ENCODE measurements at places on chromosomes 2 and 18.

DNA sequence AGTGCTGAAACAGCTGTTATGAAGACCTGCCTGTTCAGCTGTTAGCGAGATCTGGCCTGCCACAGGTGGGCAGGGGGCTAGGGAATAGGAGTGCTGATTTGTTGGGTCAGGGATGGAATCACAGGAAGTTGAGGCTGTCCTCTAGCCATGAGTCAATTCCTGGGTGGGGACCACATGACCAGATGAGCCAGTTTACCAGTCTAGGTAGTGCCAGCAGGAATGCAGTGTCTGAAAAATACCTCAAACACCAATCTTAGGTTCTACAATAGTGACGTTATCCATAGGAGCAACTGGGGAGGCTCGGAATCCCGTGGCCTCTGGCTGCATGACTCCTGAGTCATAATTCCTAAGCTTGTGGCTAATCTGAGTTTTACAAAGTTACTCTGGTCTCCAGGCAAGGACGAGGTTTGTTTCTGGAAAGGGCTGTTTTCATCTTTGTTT lies 44.9 kb downstream of the DYSF start:
- no peak for DNase-seq

DNA sequence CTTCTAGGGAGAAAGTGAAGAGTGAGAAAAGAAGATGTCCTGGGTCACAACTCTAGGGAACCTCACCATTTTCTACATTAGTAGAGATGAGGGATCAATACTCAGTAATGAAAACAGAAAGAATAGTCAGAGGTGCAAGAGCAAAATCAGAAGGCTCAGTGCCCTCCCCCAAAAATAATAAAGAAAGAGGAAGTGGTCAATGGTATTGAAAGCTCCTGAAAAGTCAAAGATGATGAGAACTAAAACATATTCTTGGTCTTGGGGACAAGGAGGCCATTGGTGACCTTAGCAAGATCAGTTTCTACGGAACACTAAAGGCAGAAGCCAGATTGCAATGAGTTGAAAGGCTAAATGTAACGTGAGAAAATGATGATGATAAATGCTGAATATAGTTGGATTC lies 24.5 kb upstream of the MYO1B start:
- DNase-seq: no peak

GRCh38 chr2:23380562-23381065 lies 4.4 kb upstream of the KLHL29 start:
- DNase-seq: peak; percentile 64

DNA sequence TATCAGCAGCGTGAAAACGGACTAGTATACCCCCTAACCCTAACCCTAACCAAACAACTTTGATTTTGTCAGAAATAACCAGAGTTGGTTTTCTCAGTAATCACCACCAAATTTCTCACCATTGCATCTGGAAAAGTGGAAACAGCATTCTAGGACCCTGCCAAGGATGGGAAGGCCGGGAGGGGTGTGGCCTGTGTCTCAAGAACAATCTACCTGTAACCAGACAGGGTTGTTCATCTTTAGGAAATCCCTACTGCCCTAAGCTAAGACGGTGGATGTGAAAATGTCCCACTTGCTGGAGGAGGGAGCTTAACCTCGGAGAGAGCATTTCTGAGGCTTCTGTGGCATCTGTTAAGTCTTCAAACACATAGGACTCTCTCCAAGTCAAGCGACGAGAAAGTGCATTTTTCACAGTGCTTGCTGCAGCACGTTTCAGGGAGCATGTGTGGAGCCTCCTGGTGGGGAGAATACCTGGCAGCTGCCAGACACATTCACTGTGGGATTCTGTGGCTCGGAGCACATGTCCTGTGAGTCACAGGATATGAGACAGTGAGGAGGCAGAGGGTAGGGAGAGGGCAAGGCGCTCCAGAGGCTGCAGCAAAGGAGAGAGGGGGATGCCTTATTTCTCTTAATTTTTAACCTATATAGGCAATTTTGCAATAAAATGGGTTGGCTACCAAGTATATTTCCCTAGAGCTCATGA lies 207.5 kb downstream of the SPP2 start:
- DNase-seq: peak; percentile 64

- no peak for DNase-seq
These were observed 55.4 kb downstream of the COL5A2 start for GRCh38 chr2:189124175-189124574.

DNA sequence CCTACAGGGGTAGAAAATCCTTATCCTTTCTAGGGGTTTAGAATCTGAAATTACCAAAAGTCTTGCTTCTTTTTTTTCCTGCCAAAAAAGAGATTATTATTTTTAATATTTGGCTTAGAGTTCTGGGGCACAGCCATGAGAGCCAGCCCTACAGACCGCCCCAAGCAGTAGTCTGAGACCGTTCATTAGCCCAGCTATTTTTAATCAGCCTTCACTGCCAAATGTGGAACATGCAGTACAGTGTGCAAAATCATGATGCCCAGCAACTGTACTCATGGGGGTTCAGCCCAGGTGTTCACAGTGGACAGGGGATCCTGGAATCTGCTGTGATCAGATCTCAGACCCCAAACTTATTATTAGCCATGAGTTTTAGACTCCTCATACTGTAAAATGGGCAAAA lies 60.4 kb downstream of the GRB14 start:
- no peak for DNase-seq

- DNase-seq: no peak
These were observed 164.6 kb downstream of the GULP1 start for GRCh38 chr2:188456114-188456909.

- no peak for DNase-seq
These were observed 172.0 kb downstream of the MC4R start for GRCh38 chr18:60200558-60200957.

- DNase-seq: peak; percentile 33
These were observed 77.2 kb downstream of the NEURL3 start for GRCh38 chr2:96427917-96428316.

GRCh38 chr18:26383454-26384270 lies 157.4 kb downstream of the TAF4B start:
- no peak for DNase-seq
